Activated CD8-positive, alpha-beta memory T cell treated with anti-CD3 and anti-CD28 coated beads, Interleukin-2, amount 50 U/mL, for 4 hours (primary cell): ENCODE measurements at places on chromosomes 6 and 20.

GRCh38 chr6:138372711-138373463 is 4.8 kb upstream of the SMIM28 start:
- no peak for DNase-seq

DNA sequence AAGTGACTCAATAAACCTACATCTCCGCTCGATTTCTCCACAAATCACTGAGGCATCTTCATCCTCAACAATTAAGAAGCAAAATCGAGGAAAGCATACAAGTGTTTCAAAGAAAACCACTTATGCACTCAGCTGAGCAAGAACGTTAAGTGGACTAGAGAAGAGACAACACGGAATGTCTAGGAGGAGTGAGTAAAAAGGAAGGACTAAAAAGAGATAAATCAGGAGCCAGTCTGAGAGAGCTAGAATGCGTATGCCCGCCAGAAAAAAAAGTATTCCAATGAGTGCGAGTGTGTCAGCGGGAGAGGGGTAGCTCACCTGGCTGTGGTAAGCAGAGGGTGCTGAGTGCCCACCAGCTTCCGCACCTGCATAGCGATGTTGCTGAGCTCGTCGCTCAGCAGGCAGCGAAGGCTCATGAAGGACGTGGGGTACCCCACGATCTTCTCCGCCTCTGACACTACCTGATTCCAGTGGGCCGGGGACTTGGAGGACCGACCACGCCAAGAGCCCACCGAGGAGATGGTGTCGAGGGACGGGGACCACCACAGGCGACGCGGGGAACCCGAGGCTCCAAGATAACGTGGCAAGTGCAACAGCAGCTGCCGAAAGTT is 587 bp downstream of the PDSS2 start:
- DNase-seq: peak; percentile 38

GRCh38 chr6:16229700-16230099 is 8.7 kb upstream of the GMPR start:
- no peak for DNase-seq

DNA sequence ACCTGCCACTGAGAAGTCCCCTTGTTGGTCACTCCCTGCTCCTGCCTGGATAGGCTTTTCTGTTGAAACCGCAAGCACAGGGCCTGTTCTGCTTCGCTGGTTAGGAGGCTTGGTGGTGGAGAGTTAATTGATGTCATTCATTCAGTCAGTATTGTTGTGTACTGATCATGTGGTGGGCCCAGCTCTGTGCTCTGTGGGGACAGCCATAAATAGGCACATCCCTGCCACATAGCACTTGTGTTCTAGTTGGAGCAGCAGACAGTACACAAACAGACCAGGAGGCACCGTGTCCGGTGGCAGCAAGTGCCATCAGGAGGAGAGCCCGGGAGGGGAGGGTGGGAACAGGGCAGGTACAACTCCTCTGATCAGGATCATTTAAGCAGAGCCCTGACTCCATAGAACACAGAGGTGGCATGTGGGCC is 155.2 kb upstream of the INSM1 start:
- DNase-seq: no peak

- no peak for DNase-seq
These were observed 148.0 kb downstream of the TTLL2 start for GRCh38 chr6:167472880-167473279.

DNA sequence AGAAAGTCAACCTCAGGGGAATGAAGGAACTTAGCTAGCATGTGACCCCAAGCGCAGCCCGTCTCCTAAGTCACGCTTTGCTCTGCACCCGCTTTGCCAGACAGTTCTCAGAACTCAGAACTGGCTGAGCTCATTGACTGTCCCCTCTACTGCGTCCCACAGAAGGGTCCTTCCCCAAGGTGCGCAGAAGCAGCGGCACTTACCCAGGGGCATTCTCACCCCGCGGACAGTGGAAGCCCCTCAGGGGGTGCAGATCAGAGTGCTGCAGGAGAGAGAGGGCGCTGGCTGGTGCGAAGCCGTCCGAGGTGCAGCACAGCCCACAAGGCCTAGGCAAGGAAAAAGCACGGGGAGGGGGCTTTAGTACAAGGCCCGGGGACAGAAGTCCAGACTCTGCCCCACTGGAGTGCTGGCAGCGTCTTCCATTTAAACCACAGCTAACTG is 807 bp downstream of the SNHG17 start:
- DNase-seq: peak; percentile 24

- DNase-seq: no peak
These were observed 72.0 kb upstream of the F13A1 start for GRCh38 chr6:6392214-6393068.

- no peak for DNase-seq
These were observed 120.9 kb downstream of the COL12A1 start for GRCh38 chr6:75084872-75085381.

- DNase-seq: no peak
These were observed 28.7 kb upstream of the NT5E start for GRCh38 chr6:85421181-85421580.

DNA sequence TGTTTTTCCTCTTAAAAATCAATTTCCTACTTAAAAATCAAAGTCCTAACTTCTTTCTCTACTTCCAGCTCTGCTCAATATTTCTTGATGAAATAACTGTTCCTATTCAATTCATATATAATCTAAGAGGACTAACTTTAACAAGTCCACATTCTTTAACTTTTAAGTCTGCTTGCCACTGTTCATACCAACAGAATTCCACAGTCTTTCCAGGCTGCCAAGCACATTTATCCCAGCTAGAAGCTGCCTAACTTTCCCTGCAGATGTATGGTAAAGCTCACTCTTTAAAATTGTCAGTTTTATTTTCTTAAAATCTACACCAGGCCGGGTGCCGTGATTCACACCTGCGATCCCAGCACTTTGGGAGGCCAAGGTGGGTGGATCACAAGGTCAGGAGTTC is 11.5 kb downstream of the CALHM6 start:
- DNase-seq: no peak

DNA sequence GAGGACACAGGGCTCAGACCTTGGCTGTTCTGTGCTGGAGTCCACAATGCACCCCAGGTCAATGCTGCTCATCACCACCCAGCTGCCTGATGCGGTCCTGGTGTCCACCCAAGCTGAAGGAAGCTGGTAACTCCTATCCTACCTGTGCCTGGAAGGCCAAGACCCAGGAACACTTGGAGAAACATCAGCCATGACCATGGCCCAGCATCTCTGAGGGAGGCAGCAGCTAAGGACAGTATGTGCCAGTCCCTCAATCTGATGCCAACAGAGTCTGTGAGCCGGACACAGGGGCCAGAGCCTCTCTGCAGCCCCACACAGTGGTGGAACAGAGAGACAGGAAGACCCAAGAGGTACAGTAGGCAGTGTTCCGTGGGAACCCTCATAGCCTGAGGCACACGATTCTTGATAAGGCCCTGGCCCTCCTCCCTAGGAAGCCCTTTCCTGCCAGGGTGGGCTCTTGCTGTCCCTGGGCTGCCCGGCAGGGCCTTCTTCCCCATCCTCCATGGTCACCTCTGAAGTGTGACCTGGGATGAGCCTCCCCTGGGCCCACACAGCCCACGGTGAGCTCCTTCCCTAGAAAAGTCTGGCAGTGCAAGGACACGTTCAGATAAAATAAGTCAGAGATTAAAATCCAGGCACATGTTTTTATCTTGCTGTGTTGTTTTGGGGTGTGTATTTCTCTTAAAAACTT is 170.7 kb downstream of the THBS2 start:
- DNase-seq: no peak

GRCh38 chr6:126682440-126682839 is 342.5 kb downstream of the CENPW start:
- DNase-seq: no peak

GRCh38 chr6:82906951-82907350 is 158.7 kb downstream of the UBE3D start:
- DNase-seq: no peak

GRCh38 chr6:152435816-152436215 is 201.3 kb downstream of the SYNE1 start:
- DNase-seq: no peak

DNA sequence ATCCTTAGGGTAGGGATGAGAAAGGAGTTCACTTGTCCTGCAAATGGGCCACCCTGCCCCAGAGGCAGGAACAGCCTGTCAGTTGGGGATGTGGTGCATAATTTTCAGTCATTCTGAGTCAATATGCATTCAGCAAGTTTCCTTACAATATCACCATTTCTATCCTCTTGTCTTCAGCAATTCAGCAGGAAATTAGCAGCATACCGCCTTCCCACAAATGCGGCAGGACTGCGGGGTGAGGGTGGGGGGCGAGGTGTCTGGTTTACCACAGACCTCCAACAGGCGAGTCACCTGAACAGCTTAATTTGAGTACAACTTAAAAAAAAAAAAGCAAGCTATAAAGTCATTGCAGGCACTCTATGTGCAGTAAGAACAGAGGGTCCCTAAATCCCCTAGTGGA is 126.8 kb downstream of the MAP3K7 start:
- no peak for DNase-seq

- no peak for DNase-seq
These were observed 252.3 kb downstream of the LY86 start for GRCh38 chr6:6840831-6841291.

- no peak for DNase-seq
These were observed 25.2 kb downstream of the ILRUN start for GRCh38 chr6:34671367-34671766.

- no peak for DNase-seq
These were observed 313.6 kb upstream of the SULF2 start for GRCh38 chr20:48098866-48099265.

DNA sequence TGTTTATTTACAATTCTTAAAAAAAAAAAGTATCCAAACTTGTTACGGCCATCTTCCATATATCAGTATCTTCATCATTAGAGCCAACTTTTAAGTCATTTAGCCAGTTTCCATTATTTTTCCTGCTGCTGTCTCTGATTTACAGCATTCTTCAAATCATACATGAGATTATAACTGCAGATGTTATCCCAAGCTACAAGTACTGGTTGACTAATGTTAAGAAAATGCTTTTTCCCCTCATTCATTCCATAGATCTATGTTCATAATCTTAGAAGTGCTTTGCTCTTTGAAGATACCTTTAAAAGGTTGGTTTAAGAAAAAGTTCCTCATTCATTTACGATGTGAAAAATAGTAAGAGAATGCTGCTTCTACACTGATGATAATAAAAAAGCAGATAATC is 158.7 kb downstream of the RNGTT start:
- no peak for DNase-seq

GRCh38 chr20:42987376-42988114 is 202.2 kb downstream of the PTPRT start:
- DNase-seq: no peak

GRCh38 chr20:58851221-58851968 is 693 bp upstream of the GNAS-AS1 start:
- DNase-seq: no peak

GRCh38 chr6:63928613-63929012 is 293.0 kb downstream of the PHF3 start:
- no peak for DNase-seq

GRCh38 chr20:45359406-45360148 is 3.4 kb upstream of the SYS1 start:
- no peak for DNase-seq

GRCh38 chr6:166739117-166739975 is 112.3 kb upstream of the RPS6KA2 start:
- DNase-seq: no peak

- DNase-seq: no peak
These were observed 713.9 kb downstream of the COL12A1 start for GRCh38 chr6:74491844-74492374.

DNA sequence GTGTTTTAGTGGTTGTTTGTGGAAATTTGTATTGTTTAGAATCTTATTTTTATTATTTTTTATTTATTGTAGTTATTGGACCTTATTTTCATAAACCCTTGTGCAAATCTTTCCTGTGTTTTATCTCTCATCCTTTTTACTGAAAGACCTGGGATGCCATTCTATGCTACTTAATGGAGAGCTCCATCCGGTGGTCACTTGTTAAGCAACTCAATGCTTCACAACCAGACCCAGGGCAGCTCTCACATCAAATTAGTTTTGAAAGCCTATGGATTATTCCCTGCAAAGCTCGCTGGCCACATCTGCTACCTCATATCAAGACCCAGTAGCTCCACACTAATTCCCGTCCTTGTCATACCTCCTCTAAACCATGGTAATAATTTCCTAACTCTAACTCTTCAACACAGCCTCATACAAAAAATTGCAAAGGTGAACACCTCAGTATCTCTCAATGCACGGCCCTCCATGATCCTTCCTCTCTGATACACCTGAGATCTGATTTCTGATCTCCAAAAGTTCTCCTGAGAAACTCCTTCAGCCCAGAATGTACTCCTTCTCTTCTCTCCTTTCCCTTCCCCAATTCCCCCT is 296.6 kb upstream of the MANEA start:
- no peak for DNase-seq

- peak; percentile 32 for DNase-seq
These were observed 2.1 kb downstream of the RAET1E start for GRCh38 chr6:149895833-149896271.

- DNase-seq: no peak
These were observed 20.1 kb upstream of the RCAN2 start for GRCh38 chr6:46511320-46511719.

GRCh38 chr6:55901765-55902270 is 26.4 kb upstream of the BMP5 start:
- DNase-seq: no peak

DNA sequence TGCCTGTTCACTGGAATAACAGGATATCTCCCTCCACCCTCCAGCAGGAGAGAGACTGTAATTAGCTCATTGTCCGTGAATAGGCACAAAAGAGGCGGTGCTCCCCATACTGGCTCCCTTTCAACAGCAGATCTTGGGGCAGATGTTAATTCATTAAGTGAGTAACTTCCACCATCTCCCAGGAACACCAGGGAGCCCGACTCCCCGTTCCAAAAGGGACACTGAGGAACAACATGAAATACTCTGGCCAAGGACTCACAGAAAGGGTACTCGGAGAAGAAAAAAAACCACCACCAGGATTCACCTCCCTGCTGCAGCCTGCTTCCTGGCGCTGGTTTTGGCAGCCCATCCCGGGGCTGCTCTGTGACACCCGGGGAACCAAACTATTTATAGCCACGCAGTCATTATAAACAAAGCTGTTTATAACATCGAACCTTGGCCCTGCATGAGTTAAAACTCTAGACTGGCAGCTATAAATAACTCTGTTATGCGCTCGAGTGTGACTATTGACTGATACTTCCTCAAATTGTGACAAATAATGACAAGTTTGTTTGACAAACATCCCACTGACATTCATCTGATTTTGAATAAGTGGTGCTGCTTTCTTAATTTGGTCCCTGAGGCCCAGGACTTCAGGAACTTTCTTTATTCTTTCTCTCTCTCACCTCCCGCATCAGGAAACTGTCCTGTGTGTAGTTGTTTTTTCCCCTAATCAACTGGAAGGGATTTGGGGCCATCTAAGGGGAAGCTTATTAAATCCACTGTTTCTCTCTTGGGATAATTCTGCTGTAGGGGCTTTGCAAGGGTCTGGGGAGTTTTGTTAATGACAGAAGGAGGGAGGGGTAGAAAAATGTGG is 521.6 kb downstream of the CD83 start:
- no peak for DNase-seq

GRCh38 chr6:85865420-85866369 is 223.0 kb upstream of the SYNCRIP start:
- no peak for DNase-seq

DNA sequence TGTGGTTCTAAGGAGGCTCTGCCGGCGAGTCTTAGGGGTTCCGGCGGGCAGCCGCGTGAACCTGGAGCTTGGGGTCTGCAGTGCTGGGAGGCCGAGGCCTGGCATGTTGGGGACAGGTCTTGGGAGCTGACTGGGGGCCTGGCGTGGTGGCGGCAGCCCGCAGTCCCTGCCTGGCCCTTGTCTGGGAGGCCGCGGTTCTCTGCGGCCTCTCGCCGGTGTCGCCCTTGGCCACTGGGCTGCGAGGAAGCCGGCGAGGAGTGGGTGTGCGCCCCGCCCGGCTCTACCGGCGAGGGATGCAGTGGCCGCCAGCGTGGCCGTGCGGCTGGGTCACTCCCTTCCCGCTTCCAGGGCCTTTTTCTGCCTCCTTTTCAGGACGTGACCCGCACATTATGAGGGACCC is 36.3 kb downstream of the IGF2R start:
- DNase-seq: no peak
